ENCODE measurements at places on chromosomes 11 and 22.

DNA sequence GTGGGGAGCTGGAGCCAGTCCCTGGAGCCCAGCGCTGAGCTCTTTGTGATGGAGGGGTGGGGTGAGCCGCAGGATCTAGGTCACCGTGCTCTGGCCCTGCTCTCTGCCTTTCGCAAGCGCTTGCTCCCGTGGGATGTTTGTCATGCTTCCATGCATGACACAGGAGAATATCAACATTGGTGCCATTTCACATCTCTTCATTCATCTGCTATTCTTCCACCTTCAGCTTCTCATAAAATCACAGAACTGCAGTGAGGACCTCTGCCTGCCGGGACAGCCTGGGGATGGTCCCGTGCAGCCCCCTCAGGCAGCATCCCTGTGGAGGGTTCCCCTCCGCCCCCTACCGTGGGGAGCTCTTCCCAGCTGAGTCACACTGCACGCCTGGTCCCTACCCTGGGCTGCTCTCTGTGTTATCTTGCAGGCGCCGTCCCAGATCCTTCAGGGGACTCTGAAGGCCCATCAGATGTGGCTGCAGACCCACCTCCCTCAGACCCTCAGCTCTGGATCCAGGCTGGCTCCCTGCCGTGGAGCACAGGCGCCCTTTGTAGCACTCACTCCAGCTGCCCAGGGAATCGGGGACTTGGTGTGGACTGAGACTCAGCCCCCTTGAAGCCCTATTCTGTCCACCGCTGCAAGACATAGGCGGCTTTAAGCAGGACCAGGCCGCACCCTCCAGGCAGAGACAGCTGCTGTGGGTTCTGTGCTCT is 5.1 kb upstream of the SEPTIN5 start:
- DNase-seq, result no peak

GRCh38 chr11:58316142-58316541 is 42.7 kb downstream of the OR5B17 start:
- DNase-seq, result no peak

- no peak for DNase-seq
Measured at GRCh38 chr22:42880815-42881214, 23.7 kb upstream of the ARFGAP3 start.

- DNase-seq, result no peak
Measured at GRCh38 chr22:20578192-20578591, 70.8 kb downstream of the MED15 start.

DNA sequence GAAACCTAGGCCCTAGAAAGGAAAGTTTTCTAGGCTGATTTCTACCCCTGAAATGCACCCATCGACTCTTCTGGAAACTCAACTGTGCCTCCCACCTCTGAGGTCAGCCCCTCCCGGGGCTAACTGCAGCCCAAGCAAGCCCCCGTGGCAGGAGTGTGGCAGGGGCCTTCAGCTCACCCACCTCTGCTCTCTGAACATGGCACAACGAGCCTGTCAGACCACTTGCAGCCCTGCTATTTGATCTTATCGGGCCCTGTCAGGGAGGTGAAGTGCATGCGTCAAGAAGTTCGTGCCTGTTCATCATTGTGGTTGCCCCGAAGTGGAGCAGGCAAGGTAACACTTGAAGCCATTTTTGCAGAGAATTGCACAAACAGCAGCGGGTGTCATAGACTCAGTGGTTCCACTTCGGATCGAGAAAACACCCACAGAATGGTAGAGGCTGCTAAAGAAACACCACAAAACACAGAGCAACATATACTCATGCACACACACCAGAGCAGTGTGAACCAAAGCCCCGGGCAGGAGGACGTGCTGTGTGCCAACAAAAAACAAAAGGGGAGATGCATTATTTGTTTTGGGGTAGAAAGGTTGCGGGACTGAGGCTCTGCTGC is 262.7 kb downstream of the ETS1 start:
- DNase-seq, result peak; percentile 68

GRCh38 chr11:125807909-125808308 is 20.0 kb downstream of the PATE3 start:
- DNase-seq, result no peak
